ENCODE measurements at places on chromosomes 3 and 15.
A peak's percentile ranks its signal among the peaks of the same experiment; 100 is the strongest.

DNA sequence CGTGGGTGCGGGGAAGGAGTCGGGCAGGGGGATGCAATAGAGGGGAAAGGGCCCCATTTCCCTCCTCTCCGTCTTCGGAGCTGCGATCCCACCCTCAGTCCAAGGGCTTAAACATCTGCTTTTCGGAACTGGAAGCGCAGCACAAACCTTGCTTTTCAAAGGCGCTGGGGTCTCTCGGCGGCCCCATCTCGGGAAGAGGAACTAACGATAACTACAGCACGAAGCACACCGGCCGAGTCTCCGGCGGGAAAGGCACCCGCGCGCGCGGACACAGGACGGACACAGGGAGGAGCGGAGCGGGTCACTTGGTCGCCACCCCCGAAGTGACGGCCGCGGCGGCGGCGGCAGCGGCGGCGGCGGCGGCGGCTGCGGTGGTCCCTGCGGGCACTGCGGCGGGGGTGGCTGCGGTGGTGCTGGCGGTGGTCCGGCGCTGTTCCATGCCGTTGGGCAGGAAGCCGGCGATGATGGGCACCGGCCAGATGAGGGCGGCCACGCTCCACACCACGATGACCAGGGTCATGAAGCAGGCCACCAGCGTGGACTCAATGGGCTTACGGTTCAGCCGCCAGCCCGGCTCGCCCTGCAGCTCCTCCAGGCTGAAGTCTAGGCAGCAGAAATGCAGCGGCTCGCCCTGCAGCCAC is 1.1 kb downstream of the TMEM158 start:
- DNase-seq, result peak; percentile 39

DNA sequence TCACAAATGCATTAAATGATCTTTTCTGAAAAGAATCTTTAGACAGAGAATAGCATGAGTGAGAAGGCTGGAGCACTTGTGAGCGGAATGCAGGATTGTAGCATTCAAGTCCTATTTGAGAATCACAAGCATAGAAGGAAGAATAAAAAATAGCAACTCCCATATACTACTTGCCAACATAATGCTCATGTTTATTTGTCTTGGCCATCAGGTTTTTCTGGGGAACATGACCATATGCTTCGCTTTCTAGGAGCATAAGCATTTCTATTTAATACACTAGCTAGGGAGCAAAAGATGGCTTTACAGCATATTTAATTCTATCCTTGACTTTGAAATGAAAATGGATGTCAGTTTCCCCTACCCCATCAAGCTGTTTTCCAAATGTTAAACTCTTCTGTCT is 170.3 kb upstream of the MITF start:
- no peak for DNase-seq

DNA sequence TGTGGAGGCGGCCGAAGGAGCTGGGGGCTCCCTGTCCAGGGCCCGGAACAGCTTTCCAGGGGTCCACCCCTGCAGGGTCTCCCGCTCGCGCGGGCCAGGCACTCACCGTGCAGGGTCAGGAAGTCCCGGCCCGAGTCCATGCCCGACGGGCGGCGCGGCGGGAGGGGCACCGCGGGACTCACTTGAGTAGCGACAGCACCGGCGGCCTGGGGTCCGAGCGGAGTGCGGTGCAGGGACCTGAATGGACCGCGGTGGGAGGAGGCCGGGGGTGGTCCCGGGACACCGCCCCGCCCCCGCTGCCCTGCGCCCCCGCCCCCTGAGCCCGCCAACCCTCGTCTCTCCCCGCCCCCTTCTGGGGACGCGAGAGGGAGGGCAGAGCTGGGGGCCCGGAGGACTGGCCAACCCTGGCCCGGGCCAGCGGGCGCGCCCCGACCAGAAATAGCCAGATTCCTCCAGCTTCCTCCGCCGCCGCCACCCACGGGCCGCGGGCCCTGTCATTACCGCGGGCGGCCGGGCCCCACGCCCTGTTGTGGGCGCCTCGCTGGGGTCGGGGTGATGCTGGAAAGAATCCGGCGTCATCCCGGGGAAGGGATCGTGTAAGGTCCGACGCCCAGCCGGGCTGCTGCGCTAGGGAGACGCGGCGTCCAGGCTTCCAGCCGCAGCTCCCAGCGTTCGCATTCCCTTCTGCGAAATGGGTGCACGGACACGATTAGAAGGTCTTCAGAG is at the start of gene PLCD1:
TSS of gene PLCD1 (minus strand) at position 243 of the 726 bp plus-strand sequence. CDS start at position 140, 103 bp downstream.
- peak; percentile 60 for DNase-seq

DNA sequence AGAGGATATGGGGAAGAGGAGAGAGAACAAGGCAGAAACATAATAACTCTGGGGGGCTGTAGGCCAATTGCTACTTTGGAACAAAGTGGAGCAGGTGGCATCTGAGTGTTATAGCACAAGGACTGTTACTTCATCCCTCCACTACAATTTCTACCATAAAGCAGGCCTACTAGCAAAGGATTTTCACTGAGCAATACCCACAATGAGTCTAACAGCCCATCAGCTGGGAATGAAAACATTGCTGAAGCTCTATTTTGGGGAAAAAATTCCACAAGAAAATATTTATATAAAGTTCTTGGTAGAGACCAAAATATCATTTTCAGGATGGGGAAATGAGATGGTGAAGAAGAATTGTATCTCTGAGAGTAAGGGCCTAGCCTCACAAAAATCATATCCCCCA is 3.6 kb upstream of the SHC4 start:
- no peak for DNase-seq

- no peak for DNase-seq
Observed at GRCh38 chr3:43949594-43949993, 258.9 kb downstream of the ABHD5 start.

DNA sequence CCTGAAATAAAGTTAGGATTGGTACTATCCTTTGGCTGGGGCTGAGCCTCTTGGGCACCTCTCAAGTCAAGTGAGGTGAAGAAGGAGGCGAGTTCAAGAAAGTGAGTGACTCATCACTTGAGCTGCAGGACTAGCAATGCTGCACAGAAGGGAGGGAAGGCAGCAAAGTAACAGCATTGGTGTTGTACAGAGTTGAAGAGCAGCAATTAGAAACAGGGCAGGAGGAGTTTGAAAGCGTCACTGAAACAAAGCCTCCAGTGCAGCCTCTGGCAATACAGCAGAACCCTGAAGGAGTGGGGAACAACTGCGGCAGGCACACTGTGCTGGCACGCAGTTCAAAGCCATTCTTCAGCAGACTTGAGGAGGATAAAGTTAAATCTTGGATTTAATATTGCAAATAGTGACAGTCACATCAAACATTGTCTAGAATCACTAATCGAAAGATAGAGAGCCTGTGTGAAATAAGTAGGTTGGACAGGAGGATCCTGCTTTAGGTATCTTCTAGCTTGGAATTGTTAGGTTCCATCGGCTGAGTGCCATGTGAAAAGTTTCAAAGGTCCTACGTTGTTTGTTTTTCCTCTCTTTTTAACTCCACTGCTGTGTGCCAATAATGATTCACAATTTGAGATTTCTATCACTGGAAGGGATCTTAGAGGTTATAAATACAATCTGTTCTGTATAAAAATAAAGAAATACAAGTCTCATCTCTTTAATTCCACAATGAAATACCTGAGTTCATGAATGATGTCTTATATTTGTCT is 479.8 kb downstream of the NAALADL2 start:
- DNase-seq, result peak; percentile 19

GRCh38 chr3:127984241-127984975 is 67.8 kb upstream of the SEC61A1 start:
- DNase-seq, result no peak

GRCh38 chr3:185024406-185024805 is 128.5 kb downstream of the C3orf70 start:
- no peak for DNase-seq

DNA sequence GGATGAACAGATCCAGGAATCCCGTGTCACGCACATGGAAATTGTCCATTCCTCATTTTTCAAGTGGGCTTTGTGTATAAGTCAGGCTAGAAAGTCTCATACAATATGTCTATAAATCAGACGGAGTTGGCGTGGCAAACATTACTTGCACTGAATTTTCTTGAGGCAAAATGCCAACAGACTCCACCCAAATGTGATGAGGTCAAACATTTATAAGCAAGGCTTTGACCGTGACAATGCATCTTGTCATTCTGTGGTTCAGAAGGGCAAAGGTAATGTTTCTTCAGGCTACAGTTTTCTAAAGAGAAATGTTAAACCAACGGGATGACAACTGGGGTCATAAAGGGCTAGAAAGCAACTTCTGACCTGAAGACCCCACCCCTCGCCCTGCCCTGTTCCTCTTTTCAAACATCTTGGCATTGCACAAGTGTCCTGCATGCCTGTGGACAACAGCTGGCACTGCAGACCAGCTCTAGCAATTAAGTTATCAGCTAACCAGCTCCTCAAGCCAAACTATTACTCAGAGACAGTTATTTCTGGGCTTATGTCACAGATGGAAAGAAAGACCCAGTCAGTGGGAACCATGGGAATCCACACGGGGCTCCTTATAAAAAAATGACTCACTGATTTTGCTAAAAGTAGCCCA is 36.5 kb upstream of the SPTBN5 start:
- peak; percentile 94 for DNase-seq

GRCh38 chr3:154786724-154787123 is 293.4 kb upstream of the MME start:
- DNase-seq, result no peak

DNA sequence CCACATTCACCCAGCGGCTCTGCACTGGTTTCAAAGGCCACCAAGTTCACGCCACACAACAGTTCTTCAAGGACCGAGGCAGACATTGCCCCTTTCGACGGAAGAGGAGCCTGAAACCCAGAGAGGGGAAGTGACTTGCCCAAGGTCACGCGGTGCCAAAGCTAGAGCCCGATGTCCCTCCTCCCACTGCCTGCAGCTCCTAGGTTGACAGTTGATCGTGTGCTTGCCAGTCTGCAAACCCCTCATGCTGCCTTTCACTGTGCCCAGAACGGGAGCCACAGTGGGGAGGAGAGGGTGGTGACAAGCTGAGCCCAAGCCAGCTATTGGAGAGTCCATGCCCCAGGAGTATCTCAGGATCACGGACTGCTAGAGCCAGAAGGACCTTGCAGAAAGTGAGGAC is 230.9 kb downstream of the XXYLT1 start:
- DNase-seq, result no peak

DNA sequence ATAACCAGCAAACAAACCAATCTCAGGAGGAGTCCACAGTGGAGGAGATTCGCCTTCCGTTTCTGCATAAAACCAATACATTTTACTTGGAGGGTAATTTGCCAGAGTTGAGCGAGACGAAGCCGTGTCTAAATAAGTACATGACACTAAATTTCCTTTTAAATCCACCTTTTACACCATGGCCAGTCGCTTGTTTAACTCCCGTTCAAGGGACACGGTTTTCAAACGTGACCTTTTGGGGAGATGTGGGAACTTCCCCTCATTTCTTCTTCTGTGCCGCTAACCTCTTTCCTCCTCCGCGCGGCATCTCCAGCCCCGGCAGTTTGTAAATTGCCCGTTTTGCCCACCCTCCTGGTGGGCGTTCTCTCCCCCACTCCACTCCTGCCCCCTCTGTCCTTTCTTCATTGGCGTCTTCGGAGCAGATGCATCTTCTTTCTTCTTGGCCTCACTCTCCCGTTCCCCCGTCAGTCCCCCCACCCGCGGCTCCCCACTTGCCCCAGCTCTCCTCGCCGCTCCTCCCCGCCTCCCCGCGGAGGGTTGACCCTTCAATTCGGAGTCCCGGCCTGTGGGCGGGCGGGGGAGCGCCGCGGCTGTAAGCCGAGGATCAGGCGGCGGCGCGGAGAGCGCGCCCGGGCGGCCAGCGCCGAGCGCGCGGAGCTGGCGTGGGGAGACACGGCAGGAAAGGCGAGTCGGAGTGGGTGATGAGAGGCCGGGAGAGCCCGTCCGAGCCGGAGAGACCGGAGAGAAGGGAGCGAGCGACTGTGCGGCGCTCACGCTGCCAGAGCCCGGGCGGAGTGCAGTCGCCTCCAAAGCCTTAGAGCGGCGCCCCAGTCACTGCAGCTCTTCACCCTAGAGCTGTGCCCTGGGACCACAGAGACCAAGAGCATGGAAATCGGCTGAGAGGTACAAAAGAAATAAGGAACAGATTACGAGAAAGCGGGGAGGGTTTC is at the start of gene NLGN1:
TSS of gene NLGN1 (plus strand) at position 584 of the 950 bp plus-strand sequence.
- no peak for DNase-seq

DNA sequence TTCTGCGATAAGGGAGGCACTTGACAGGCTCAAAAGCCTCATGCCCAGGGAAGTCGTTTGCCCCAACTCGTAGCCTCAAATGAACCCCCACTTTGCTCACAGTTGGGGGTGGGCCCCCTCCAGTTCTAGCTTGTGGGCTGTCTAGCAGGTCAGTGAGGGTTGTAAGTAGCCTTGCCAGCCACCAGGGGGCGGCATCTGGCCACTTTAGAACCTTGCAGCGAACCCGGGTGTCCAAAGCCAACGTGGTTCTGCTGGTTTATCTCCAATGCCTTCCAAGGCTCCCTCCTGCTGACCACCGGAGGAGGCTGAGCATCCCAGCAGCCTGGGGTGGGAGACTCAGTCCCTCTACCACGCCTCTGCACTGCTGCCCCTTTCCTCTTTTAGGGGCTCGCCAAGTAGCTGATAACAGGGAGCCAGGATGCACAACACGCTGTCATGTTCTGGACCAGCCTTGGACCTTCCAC is 9.2 kb upstream of the RBSN start:
- DNase-seq, result peak; percentile 23

DNA sequence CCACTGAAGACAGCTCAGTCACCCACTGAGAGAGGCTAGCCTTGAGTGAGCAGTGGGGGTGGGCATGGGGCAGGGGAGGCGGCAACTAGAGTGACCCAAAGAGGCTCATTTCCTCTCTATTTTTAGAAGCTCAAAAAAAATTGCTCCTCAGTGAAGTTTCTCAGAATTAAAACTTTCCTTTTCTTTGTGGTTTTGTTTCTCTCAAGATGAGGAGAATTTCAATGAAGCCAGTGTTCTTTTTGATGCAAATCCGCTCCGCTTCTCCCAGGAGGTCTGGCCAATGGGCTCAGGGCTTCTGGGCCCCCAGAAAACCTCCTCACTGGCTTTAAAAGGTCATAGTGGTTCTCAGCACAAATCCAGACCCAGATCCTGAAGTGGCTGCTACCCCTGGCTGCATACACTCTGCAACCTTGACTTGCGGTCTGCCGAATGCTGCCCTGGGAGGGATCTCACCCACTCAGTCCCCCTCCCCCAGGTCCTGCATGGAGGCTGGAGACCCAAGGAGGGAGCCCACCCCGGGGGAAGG is at the start of gene ACSBG1:
TSS of gene ACSBG1 (minus strand) at position 51 of the 526 bp plus-strand sequence. CDS start 64 bp downstream, outside the sequence.
- no peak for DNase-seq

GRCh38 chr15:36428102-36428845 is 151.2 kb upstream of the CDIN1 start:
- DNase-seq, result peak; percentile 90

DNA sequence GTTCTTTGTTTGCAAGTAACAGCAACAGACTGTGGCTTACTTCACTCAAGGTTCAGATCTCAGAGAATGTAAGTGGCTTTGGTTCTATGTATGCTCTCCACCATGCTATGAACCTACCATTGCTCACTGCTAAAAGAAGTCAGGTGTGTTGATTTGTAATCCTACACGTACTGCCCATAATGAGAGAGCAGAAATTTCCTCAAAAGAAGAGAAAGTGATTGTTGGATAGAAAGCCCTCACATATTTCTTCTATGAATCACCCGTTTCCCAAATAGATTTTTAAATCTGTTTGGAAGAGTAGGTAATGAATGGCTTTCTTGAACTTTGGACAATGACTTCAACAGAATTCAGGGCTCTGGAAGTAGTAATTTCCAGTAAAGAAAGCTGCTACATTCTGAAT is 565.4 kb downstream of the ROBO2 start:
- DNase-seq, result no peak

- DNase-seq, result no peak
Observed at GRCh38 chr3:187617213-187617612, 53.0 kb downstream of the SST start.

All from SJSA1 (cell line).